ENCODE measurements at places on chromosomes 16 and 17. TPM values are rescaled to one million over a fixed set of nuclear protein-coding genes. Genes with fewer than 3 reads are reported as not detected.

ZNF385C gene
- 0.19 TPM for total RNA-seq

JUP gene
- total RNA-seq = 96.1 TPM

GUCY2D gene
- not detected for total RNA-seq

EEF2KMT gene
- total RNA-seq = 26.8 TPM

STAC2 gene
- 0.12 TPM for total RNA-seq

C17orf100 gene
- 3.3 TPM for total RNA-seq

KRT33A gene
- total RNA-seq = not detected

ZSCAN32 gene
- 14.6 TPM for total RNA-seq

RPL27 gene
- total RNA-seq = 3,450 TPM

ABCA6 gene
- 0.23 TPM for total RNA-seq

RILP gene
- 17.1 TPM for total RNA-seq

CCDC144A gene
- total RNA-seq = 0.88 TPM

PKMYT1 gene
- total RNA-seq = 92.5 TPM

Data from A549 treated with RU486 at 1 μM for 4 hours (cell line).